ENCODE measurements at places on chromosomes 7 and 10.

- DNase-seq = no peak
These were observed 306.6 kb downstream of the WDR37 start for GRCh38 chr10:1362589-1363445.

DNA sequence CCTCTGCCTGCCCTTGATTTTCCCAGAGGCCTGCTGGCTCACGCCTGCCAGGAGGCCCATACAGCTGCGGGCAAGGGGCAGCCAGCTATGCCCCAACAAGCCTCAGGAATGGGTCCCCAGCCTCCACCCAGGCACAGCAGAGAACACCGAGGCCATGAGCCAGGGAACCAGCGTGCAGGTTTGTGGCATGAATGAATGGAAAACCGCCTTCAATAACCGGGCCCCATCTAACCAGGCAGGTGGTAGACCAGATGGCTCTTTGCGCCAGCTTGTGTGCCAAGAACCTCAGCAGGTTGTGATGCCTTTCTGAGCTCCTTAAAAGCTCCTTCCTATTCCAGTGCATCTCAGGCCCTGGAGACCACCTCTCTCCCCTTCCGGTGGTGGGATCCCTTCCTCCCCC is 50.2 kb downstream of the ELFN1 start:
- DNase-seq = no peak

DNA sequence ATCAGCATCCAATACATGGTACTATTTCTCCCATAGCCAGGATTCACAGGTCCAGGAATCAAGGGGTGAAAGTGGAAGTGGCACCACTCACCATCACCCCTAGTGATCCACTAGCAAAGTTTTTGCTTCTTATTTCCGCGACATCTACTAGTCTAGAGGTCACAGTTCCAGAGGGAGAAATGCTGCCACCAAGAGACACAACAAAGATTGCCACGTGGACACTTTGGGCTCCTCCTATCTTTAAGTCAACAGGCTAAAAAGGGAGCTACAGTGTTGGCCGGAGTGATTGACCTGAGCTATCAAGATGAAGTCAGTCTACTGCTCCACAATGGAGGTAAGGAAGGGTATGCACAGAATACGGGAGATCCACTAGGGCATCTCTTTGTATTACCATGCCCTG is 178.2 kb downstream of the AKR1D1 start:
- no peak for DNase-seq

DNA sequence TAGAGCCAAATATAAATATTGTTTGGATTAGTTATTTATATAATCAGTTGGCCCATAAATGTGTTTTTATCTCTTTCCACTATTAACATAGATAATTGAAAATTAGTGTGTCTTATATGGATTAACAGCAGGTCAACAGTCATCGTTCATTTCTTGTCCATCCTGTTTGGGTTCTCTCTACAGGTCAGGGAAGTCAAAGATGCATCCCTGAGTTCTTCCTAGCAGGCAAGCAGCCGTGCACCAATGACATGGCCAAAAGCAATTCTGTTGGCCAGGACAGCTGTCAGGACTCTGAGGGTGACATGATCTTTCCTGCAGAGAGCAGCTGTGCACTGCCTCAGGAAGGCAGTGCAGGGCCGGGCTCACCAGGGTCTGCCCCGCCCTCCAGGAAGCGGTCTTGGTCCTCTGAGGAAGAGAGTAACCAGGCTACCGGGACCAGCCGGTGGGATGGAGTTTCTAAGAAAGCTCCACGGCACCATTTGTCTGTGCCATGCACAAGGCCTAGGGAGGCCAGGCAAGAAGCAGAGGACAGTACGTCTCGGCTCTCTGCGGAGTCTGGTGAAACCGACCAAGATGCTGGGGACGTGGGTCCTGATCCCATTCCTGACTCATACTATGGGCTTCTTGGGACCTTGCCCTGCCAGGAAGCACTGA is 15.9 kb downstream of the FBH1 start:
- DNase-seq = no peak

- DNase-seq = no peak
These were observed 201.0 kb upstream of the IMMP2L start for GRCh38 chr7:111763221-111763801.

DNA sequence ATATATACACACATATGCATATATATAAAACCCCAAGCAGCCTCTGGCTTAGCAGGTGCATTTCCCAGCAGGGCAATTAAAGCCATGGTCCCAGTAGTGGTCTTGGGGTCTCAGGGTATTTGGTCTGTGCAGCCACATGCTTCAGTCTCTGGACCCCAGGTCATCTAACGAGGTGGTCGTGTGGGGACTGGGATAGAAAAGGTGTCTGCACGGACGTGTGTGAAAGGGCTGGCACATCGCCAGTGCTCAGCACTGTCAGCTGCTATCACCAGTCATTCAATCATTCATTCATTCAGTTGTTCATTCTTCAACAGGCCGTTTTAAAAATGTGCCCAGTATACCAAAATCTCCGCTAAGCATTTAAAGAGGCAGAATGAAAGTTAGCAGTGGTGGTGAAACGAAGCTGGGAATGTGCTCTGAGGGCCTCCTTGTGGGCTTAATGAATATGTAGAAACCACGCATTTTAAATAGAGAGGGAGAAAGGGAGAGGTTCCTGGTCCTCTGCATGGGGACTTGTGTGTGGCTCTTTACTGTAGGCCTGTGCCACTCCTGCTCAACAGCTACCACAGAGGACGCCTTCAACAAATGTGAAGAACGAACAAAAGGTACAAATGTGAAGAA is 170.4 kb downstream of the EGFR start:
- DNase-seq = no peak

GRCh38 chr7:17279061-17279460 is 19.4 kb upstream of the AHR start:
- no peak for DNase-seq

- DNase-seq = peak; percentile 92
These were observed 45.9 kb downstream of the HIPK2 start for GRCh38 chr7:139731802-139732470.

- no peak for DNase-seq
These were observed 12.8 kb downstream of the C7orf57 start for GRCh38 chr7:48048113-48048512.

DNA sequence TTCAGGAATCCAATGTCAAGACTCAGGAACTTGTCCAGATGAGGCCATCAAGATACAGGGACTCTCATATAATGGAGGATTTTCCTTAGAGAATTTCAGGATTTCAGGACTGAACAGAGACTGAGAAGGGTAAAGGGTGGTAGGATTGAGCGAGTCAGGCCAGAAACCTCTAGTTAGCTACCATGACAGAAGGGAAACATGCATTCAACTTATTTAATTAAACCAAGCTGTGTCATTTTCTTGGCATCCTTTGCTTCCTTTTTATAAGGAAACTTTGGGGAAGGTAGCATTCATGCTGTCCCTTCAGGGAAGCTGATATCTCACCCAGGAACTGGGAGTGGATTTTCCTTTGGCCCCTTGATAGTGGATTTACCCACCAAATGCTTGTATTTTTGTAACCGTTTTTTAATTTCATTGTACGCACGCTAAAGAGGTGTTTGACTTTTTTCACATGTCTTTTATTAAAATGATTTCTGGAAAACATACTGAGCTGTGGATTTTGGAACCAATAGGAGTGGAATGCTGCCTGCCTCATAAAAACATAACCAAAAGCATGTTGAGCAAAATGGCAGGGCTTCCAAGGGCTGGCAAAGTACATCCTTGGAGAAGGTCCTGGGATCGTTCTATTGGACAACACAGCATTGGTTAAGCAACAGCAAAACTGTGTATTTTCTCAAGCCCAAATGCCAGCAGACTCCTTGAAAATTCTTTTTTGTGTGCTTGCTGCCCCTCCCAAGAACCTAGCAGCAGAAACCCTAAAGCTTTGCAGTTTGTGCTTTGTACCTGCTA is 104.5 kb downstream of the CXCL12 start:
- DNase-seq = no peak

DNA sequence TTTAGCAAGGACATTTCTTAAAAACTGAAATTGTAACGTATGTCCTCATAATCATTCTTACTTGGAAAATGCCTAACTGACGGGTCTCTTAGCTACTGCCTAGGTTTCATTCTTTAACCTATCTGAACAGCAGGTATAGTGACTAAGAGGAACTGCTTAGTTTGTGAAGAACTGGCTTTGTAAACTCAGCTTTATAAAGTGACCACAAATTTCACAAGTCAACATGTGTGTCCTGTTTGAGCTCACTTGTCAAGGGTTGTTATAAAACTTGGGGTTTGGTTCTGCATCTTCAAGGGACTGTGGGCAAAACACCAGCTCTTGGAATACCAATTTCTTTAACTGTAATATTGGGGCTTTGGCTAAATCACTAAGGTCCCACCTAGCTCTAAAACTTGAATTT is 32.2 kb downstream of the MRPS33 start:
- DNase-seq = peak; percentile 53

- no peak for DNase-seq
These were observed at the start of gene HOXA2 for GRCh38 chr7:27102581-27103442. HOXA2 (minus strand) TSS chr7:27102683; CDS start chr7:27102500, 183 bp downstream.

- DNase-seq = no peak
These were observed 6.3 kb upstream of the DYNC1I1 start for GRCh38 chr7:95766086-95766485.

DNA sequence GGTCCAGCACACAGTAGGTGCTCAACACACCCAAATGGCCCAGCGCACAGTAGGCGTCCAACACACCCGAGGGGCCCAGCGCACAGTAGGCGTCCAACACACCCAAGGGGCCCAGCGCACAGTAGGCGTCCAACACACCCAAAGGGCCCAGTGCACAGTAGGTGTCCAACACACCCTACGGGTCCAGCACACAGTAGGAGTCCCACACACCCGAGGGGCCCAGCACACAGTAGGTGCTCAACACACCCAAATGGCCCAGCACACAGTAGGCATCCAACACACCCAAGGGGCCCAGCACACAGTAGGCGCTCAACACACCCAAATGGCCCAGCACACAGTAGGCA is 80.8 kb downstream of the FOXL3 start:
- no peak for DNase-seq

- DNase-seq = no peak
These were observed 312.0 kb upstream of the FZD1 start for GRCh38 chr7:90951986-90952954.

GRCh38 chr7:142298009-142298408 is 40.2 kb upstream of the PRSS58 start:
- peak; percentile 15 for DNase-seq

- DNase-seq = no peak
These were observed 1.6 kb upstream of the EPC1 start for GRCh38 chr10:32348297-32349198.

- no peak for DNase-seq
These were observed 211.1 kb downstream of the ZNF365 start for GRCh38 chr10:62585211-62585775.

GRCh38 chr10:122665329-122665860 is 34.3 kb downstream of the C10orf120 start:
- DNase-seq = no peak
